ENCODE measurements at places on chromosomes 4 and X. TPM values are rescaled to one million over a fixed set of nuclear protein-coding genes. Genes with fewer than 3 reads are reported as not detected.
A peak's percentile ranks its signal among the peaks of the same experiment; 100 is the strongest.

DNA sequence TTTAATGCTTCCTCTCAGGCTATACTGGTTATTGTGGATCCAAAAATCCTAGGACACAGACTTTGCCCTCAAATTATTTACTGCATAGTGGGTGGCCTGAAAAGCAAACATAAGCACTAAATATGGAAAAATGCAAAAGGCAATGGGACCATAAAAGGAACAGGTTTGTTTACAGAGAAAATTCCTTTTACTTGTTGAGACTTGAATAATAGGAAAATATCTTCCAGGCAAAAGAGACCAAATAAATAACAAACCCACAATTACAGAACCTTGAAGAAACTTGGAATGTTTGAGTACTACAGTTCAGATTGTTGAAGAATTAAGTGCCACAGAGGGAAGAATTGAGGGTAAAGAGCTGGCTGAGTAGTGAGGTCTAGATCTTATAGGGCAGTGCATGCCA, 711.0 kb downstream of the C4orf33 start:
- DNase-seq = no peak

- no peak for DNase-seq
Observed at GRCh38 chr4:151702256-151702655, 58.6 kb downstream of the GATB start.

GRCh38 chrX:47802589-47802988, 34.1 kb upstream of the ZNF81 start:
- DNase-seq = peak; percentile 15

GRCh38 chr4:109046471-109047201, 255.8 kb downstream of the COL25A1 start:
- DNase-seq = no peak

GRCh38 chrX:33205321-33205720, 6.0 kb downstream of the DMD start:
- no peak for DNase-seq

Gene PASD1
- total RNA-seq = not detected

Gene SYP
- 0.63 TPM for total RNA-seq

DNA sequence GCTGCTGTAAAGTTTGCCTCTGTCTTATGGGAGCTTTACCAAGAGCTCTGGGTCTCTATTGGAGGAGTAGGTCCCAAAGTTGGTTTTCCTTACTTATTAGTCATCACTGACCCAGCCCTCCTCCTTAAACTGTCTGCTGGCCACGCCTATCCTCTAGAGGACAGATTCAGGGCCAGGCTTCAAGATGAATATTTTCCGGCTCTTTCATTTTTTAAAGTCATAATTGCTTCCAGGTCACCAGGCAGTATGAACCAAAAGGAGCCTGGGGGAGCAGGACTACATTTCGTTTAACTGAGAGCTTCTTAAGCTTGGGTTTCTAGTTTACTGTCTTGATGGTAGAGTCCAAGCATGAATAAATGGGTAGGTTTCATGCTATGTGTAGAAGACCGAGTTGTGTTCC, 13.7 kb downstream of the BCORL1 start:
- DNase-seq = peak; percentile 40

GRCh38 chr4:189771696-189772361, 168.8 kb upstream of the FRG1 start:
- no peak for DNase-seq

DNA sequence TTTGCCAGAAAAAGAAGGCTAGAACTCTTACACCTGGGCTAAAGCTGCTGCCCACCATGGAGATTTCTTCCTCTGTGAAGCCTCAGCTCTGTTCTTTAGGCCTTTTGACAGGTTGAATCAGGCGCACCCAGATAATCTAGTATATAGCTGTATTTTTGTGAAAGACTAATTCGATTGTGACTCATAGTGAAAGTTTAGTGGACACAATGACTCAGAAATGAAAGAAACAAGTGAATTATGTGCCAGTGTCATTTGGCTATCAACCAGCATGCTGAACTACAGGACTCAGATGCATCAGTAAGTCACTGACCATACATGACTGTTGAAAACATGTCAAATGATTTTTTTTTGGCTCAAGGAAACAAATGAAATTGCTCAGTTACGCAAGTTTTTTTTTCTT, 425.4 kb downstream of the SLITRK2 start:
- DNase-seq = peak; percentile 5

Gene AMBN
- total RNA-seq = not detected

DNA sequence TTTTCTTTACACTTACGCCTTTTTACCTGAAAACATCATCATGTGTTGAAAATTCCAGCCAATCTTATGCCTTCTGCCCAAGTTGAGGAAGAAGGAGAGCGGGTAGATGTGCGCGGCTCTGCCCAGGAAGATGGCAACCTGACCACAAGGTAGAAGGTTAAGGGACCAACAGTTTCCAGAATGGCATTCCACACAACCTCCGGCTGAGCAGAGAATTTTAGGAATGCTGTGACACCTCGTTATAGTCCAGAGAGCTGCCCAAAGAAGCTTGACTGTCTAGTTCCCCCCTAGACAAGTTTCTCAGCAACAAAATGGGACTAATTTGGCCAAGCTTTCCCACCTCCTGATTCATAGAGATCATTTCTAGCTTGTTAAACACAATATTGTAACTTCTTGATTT, 75.1 kb downstream of the CHST7 start:
- DNase-seq = no peak

DNA sequence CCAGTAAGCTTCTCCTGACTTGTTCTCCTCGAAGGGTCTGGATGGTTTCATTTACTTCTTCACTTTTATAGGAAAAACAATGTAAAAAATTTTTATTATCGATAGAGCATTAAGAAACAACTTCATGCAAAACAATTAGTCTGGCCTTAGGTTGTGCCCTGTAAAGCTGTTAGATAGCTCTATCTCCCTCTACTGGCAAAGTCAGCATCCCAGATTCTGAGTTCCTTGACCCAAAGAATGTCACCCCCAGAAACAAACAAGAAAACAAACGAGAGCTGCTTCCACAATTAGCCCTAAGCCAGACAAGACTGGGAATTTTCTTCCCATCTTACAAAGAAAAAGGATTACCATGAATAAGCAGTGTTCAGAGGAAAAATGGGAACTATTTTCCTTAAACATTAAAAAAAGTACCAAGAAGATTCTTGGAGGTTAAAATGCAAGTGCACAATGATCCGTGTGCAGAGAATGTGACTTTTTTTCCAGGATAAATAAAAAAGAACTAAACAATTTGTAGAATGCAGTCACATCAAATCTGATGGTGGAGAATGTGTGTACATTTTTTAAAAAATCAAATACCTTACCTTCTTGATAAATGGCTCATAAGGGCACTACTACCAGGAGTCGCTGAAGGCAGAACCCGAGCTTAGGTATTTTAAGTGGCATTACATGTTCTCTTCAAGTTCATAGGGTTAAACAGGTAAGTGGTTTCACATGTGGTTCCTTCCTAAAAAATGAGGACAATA, 293.2 kb downstream of the FBXO8 start:
- DNase-seq = no peak

Gene OTC
- total RNA-seq = not detected

GRCh38 chr4:52941450-52941849, 79.3 kb downstream of the RASL11B start:
- DNase-seq = no peak

- DNase-seq = no peak
Observed at GRCh38 chrX:85993539-85994197, 53.7 kb downstream of the CHM start.

DNA sequence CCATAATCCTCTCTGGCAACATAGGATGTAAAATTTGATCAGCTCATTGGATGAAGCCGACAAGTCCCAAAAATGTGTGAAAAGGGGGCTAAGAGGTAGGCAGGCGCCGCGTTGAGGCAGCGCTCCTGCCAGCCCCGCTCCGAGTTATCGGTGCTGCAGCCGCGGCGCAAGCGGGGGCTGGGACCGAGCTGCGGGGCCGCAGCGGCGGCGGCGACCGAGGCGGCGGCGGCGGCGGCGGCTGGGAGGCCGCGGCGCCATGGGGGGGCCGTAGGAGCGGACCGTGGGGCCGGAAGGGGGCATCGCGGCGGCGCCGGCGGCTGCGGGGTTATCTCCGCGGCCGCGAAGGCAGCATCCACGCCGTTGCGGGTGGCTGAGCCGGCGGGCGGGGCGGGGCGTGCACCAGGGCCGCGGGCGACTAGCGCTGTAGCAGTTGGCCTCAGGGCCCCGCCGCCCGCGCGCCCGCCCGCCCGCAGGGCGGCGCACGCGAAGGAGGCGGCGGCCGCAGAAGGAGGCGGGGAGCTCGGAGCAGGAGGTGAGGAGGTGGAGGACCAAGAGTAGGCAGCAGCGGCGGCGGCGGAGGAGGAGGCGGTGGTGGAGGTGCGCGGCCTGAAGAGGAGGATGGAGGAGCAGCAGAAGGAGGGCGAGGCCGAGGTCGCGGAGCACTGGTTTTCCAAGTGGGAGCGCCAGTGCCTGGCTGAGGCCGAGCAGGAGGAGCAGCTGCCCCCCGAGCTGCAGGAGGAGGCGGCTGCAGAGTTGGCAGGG, 126.0 kb upstream of the CXorf66 start:
- peak; percentile 25 for DNase-seq

DNA sequence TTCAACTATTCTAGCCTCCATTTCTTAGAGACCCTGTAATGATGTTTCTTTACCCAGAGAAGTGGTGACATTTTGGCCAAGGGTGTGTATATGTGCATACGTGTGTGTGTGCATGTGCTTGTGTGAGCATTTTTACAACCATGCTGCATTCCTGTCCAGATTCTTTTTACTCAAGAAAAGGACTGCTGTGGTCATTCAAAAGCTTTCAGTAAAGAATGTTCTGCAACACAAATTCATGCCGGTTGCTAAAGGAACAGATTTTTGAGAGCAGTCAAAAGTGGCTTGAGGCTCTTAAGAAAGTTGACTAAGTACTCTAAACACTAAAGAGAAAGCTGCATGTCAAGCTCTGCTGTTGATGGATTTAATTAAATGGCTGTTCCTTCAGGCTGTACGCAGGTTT, 65.0 kb upstream of the FMR1 start:
- DNase-seq = no peak

DNA sequence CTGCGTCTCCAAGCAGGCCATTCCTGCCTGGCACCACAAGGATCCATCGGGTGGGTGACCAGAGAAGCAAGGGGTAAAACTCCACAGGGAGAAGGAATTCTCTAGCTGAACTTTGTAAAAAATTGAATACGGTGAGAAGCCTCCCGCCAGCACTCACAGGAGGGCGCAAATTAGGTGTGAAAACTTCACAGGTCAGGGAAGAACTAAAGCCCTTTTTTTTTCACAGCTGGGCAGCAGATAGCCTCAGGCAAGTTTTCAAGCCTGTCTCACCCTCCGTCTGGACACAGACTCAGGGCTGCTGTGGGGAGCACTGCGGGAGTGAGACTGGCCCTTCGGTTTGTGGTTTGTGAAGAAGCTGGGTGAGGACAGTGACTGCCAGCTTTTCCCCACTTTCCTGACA, 224.1 kb upstream of the FGF16 start:
- no peak for DNase-seq

Gene FAM53A
- 2.6 TPM for total RNA-seq

DNA sequence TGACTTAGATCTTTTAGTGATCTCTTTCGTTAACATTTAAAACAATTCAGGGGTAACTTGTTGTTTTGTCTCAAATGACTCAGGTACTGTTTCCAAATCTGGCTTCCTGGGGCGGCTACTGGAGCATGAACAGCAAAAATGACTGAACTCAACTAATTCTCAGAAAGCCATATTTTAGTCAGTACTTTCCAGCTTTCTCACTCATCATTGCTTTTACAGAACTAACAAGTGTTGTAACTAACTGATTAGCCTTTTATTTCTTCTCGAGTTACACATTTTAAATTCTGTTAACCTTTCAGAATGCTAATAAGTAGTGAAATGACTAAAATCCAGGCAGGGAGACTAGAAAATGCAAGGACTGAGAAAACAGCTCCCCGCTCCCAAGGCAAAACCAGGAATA, 55.3 kb downstream of the JADE3 start:
- DNase-seq = no peak

DNA sequence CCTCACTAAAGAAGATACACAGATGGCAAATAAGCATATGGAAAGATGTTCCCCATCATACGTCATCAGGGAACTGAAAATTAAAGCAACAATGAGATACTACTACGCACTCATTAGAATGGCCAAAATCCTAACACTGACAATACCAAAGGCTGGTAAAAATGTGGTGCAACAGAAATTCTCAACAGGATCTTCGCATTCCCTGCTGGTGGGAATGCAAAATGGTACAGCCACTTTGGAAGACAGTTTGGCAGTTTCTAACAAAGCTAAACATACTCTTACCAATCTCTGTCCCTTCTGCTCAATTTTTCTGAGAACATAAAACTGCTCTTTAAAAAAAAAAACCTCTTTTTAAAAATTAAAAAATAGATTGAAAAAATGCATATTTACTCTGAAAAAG, 300.2 kb downstream of the FBXW7 start:
- DNase-seq = no peak

Gene CD40LG
- not detected for total RNA-seq

GRCh38 chr4:115315182-115315581, 201.8 kb upstream of the NDST4 start:
- DNase-seq = no peak

Gene RNF212
- total RNA-seq = not detected

GRCh38 chrX:78168065-78168464, 28.6 kb upstream of the TAF9B start:
- DNase-seq = no peak

GRCh38 chr4:107935246-107935645, 3.9 kb downstream of the CYP2U1 start:
- no peak for DNase-seq

GRCh38 chr4:126725906-126726305, 906.9 kb upstream of the INTU start:
- DNase-seq = no peak

DNA sequence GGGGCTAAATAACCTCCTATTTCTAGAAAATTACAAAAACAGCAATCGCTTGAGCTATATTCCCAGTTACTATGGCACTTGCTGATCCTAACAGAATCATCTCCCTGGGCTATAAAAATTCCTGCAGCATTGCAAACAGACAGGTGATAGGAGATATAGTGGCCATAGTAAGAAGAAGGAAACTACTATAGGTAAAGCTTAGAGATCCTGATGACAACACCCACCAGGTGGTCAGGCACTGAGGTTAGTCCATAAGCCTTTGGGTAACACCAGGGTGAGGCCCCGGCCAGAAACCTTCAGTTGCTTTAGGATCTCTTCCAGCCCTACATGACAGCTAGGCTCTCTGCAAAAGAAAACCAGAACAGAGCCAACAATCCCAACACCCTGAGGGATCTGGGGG, 197.9 kb upstream of the PPP1R2C start:
- no peak for DNase-seq

Gene BCLAF3
- 2.7 TPM for total RNA-seq

Gene HOPX
- total RNA-seq = not detected

DNA sequence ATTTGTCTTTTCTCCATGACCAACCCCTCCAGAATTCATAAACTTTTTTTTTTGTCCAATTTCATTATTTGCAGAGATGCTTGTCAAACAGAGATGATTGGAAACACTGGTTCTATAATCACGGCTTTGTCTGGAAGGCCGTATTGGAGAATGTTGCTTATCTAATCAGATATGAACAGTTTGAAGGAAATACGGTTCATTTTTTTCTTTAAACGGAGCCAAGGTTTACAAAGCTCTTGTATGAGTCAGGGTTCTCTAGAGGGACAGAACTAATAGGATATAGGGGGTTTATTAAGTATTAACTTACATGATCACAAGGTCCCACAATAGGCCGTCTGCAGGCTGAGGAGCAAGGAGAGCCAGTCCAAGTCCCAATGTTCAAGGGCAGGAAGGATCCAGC, 1415.8 kb downstream of the C4orf33 start:
- no peak for DNase-seq

Measured in MG63 (cell line).